ENCODE measurements at places on chromosomes 3 and 15.

DNA sequence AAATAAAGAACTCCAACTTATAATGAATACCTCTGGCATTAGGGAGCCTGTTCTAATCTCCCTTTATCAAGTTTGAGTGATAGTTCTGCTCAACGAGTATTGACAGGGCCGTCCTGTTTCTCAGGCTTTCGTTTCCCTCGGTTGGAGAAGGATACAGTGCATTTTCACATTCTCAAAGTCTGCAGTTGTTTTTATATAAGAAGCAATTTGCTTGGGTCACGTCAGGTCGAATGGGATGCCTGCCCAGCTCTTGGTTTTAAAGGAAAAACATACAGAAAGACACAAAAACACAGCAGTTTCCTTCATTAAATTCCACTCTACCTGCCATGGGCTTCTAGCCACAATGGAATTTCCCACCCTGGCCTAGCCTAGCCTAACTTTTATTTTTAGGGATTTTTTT, 366.3 kb downstream of the TIGIT start:
- DNase-seq, result peak; percentile 22

DNA sequence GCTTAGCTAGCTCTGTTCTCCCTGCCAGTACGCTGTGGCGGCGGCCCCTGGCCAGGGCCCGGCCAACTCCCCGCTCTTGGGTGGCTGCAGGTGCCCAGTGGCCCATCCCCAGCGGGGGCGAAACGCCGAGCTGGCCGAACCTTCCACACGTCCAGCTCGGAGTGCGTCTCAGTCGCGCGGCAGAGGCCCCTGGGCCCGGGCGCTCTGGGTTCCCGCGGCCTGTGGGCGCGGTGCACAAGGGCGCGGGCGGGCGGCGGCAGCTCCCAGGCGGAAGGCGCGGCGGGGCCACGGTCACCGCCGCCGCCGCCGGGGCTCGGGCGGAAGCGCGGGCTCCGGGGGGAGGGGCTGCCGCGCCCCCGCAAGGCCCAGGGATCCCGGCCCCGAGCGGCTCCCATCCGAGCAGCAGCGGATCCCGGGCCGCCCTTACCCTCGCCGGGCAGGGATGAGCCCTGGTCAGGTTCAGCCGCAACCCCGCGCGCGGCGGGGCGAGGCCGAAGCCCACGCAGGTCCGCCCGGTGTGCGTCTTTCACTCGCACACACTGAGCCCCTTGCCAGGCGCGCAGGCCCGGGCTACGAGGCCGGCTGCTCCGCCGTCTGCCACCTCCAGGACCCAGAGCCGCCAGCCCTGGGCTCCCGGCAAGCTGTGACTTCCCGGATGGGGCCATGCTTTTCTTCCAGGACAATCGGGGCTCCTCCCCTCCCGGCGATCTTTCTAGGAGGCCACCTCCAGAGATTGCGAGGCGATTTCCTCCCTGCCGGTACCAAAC, 54.2 kb downstream of the CCDC54 start:
- DNase-seq, result peak; percentile 59

GRCh38 chr15:54026258-54026657, 48.0 kb downstream of the UNC13C start:
- no peak for DNase-seq

- peak; percentile 18 for DNase-seq
Measured at GRCh38 chr15:63915873-63916771, 82.4 kb upstream of the HERC1 start.

- DNase-seq, result no peak
Measured at GRCh38 chr3:94001191-94001590, 21.2 kb downstream of the ARL13B start.

- DNase-seq, result peak; percentile 82
Measured at GRCh38 chr15:48868536-48868935, 9.4 kb upstream of the EID1 start.

DNA sequence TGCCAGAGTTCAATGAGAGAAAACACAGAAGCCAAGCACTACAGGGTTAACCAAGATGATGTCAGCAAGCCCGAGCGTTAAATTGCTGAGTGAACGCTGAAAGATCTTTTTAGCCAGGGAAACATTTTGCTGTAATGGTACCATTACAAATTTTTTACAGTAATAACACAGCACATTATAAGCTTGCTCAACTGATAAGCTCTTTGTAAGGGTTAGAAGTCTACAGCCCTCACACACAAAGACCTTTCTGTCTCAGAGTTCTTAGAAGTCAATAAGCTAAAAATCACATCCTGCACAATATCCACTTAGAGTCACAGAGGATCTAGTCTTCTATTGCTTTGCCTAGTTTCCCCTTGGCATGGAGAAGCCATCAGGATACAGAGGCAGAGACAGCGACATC, 29.9 kb downstream of the CHSY1 start:
- DNase-seq, result no peak

GRCh38 chr3:70952033-70952747, 631.3 kb downstream of the FOXP1 start:
- no peak for DNase-seq

DNA sequence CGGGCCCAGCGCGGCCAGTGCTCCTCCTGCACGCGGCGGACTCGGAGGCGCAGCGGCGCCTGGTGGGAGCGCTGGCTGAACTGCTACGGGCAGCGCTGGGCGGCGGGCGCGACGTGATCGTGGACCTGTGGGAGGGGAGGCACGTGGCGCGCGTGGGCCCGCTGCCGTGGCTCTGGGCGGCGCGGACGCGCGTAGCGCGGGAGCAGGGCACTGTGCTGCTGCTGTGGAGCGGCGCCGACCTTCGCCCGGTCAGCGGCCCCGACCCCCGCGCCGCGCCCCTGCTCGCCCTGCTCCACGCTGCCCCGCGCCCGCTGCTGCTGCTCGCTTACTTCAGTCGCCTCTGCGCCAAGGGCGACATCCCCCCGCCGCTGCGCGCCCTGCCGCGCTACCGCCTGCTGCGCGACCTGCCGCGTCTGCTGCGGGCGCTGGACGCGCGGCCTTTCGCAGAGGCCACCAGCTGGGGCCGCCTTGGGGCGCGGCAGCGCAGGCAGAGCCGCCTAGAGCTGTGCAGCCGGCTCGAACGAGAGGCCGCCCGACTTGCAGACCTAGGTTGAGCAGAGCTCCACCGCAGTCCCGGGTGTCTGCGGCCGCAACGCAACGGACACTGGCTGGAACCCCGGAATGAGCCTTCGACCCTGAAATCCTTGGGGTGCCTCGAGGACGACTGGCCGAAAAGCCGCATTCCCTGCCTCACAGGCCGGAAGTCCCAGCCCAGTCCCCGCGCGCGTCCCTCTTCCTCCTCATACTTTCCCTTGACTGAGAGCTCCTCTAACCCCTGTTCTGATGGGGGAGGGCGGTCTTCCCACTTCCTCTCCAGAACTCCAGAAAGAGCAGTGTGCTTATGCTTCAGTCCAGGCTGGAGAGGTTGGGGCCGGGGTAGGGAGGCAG, 1.4 kb upstream of the IL17RC start:
- DNase-seq, result peak; percentile 51

GRCh38 chr15:77356305-77356704, 63.6 kb downstream of the PEAK1 start:
- no peak for DNase-seq

GRCh38 chr3:45119824-45120358, 26.3 kb downstream of the CDCP1 start:
- DNase-seq, result no peak

DNA sequence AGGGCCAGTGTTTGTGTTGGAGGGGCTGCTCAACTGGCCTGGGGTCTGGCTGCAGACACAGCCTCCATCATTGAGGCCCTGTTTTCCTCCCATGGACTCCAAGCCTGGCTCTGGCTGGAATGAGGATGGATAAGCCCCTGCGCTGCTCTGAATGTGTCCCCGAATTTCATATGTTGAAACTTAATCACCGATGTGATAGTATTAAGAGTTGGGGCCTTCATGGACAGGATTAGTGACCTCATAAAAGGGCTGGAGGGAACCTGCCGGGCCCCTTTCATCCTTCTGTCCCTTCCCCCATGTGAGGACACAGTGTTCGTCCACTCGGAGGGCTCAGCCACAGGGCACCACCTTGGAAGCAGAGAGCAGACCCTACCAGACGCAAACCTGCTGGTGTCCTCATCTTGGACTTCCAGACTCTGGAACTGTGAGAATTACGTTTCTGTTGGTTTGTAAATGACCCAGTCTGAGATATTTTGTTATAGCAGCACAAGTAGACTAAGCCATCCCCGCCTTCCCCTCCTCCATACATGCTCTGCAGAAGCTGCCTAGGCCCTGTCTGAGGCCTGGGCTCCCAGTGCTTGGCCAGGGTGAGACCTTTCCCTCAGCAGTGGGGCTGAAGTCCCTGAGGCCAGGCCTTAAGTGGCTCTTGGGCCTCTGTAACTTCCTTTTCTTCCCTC, 3.8 kb upstream of the LCTL start:
- no peak for DNase-seq

DNA sequence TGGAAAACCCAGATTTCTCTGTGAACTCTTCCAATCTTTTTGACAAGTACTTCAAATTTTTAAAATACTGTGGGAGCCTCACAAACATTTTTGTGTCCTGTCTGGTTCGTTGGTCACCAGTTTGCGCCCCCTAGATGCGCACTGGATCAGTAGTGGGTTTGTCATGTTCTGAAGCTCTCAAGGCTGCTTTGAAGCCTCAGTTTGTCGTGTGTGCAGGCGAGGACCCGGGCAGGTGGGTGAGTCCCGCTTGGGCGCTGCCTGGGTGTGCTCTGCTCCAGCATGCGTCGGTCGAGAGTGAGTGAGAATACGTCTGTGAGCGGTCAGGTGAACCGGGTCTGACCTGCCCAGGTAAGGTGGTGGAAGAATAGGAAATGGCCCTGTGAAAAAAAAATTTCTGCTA, 17.3 kb upstream of the AEN start:
- DNase-seq, result no peak

- no peak for DNase-seq
Measured at GRCh38 chr15:82138306-82138705, 92.5 kb upstream of the MEX3B start.

GRCh38 chr15:29528276-29528675, 258.7 kb upstream of the NSMCE3 start:
- no peak for DNase-seq

DNA sequence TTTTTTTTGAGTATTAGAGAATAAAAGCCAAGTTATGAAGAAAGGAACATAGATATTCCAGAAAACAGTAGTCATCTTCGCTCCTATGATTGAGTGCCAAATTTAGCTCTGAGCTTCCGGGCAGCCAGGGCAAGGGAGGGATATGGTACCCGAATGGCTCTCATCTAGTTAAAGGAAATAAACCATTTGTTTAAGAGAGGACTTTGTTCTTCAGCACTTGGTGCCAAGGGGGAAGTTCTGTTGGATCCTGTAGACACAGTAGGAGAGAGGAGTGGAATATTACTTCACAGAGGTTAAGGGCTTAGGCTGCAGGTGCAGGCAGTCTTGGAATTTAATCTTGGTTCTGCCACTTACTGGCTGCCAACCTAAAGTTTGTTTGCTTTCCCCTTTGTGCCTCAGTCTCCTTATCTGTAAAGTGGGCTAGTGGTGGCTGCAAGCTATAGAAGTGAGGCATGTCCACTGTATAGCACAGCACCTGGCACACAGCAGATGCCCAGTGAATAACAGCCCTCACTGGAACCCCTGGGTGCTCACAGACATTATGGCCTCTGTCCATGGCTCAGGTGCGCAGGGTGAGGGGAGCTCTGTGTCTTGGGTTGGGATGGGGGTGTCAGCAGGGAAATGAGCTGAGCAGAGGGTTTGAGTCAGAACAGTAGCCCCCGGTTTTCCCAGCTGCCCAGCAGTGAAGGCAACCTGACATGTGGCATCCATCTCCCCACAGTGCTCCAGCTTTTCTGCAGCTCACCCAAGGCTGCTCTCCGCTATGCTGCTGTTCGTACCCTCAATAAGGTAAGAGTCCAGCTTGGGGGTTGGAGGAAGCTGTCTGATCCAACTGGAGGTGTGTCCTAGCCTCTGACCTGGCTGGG, 10.4 kb downstream of the COPG1 start:
- DNase-seq, result no peak

DNA sequence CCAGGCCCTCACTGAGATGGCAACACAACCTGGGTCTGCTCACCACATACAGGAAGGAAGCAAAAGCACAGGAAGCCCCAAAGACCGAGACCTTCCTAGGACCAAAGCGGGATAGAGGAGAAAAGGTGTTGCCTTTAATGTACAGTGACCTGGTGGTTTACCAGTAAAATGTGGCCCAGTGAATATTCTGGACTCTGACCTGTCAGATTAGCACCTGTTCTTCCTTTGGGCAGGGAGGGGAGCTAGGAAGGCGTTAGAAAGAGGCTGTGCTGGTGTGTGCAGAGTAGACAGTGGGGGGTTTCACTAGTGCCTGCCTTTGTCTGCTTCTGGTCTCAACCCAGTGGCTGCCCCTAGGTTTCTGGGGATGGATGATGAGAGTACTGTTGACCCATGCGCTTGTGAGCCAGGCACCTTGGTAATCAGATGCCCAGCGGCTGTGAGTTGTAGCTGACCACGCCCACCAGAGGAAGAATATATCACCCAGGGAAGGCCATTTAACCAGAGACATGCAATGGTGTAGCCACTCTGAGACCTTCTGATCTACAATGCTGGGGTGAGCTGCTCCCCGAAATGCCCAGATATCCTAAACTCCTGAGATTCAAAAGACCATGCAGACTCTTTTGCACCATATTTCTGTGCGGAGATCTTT, 90.1 kb upstream of the NEO1 start:
- DNase-seq, result no peak

DNA sequence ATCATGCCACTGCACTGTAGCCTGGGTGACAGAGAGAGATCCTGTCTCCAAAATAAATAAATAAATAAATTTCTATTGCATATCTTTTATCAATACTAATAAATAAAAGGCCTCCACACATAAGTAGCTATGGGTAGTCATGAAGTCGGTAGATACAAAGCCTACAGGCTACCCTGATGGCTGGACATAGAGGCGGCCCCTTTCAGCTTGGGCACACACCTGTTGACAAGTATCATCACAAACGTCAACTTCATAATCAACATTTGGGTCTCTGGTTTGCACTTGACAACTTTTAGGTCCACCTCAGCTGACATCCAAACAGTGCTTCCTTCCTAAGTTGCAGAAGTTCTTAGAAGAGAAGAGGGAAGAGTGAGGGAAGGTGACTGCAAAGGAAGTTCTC, 53.4 kb downstream of the ITGA11 start:
- DNase-seq, result no peak

GRCh38 chr3:58667704-58668103, 1.1 kb upstream of the FAM3D start:
- no peak for DNase-seq

DNA sequence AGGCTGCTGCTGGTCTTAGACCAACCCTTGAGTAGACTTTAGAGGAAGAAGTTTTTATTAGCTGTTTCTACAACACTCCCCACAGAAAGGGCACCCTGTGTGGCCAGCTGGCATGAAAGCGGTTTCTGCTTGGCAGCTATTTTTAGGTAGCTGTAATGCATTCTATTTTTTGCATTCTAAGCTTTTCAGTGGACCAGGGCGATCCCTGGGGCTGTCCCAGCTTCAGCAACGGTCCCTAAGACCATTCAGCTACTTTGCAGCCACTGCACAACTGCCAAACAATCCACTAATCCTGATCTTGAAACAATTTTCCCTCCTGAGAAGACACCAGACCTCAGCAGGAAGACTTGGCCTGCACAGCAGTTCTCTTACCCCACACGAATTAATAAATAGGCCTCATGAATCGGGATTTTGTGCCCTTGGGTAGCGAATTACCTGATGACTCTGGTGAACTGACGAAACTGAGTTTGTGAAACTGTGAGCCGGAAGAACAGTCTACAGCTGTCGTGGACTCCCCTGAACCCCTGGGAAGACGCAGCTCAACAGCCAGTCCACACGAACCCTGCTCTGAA, 14.6 kb upstream of the TFRC start:
- no peak for DNase-seq

- DNase-seq, result no peak
Measured at GRCh38 chr3:11080492-11080891, 73.8 kb upstream of the HRH1 start.

- no peak for DNase-seq
Measured at GRCh38 chr3:24616110-24616829, 121.6 kb upstream of the THRB start.

- no peak for DNase-seq
Measured at GRCh38 chr3:150682279-150682678, 21.4 kb downstream of the ERICH6 start.

Data from HFFc6 (cell line).